Lung (tissue), 17 donors: ENCODE measurements at places on chromosomes 6 and 20.

DNA sequence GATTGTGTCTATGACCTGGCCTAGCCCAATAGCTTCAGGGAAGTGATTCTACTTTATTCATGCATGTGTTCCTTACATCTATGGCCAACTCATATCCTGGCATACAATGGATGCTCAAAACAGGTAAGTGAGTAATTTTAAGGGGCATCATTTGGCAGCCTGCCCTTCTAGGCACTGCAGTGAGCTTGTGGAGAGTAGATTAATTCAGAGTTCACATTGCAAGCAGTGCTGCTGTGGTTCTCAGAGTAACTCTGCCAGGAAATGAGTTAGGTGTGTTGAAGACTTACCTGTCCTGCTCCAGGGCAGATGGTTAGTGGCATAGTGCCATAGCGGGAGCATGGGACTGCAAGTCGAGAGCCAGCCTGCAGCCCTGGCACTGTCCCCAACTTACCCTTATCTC, 158.0 kb downstream of the SCP2D1 start:
- no peak overlapping the region for H3K27ac ChIP-seq
- no peak overlapping the region for H3K4me3 ChIP-seq
- H3K4me1 ChIP-seq, result no peaks in the 10 kb centered on the region
- DNase-seq, result no peak
- no peaks in the 10 kb centered on the region for H3K36me3 ChIP-seq

GRCh38 chr6:27495386-27496135, 22.7 kb upstream of the ZNF184 start:
- peak overlapping the region; percentile 21 for H3K4me3 ChIP-seq
- DNase-seq, result peak; percentile 53
- H3K27ac ChIP-seq, result no peak overlapping the region
- no peaks in the 10 kb centered on the region for H3K36me3 ChIP-seq
- no peaks in the 10 kb centered on the region for H3K27me3 ChIP-seq

DNA sequence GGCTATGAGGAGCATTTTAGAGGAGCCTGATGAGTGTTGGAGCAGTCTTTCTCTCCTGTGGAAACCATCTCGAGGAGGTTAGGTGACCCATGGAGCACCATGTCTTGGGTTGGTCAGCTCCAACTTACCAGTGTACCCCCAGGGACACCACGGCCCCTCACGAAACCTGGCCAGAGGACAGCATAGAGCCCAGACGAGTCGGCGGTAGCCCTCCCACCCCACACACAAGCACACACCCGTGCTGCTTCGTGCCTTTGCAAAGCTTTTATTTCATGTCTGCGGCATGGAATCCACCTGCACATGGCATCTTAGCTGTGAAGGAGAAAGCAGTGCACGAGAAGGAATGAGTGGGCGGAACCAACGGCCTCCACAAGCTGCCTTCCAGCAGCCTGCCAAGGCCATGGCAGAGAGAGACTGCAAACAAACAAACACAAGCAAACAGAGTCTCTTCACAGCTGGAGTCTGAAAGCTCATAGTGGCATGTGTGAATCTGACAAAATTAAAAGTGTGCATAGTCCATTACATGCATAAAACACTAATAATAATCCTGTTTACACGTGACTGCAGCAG, 53.6 kb downstream of the EZR start:
- no peak overlapping the region for H3K27ac ChIP-seq
- no peaks in the 10 kb centered on the region for H3K4me1 ChIP-seq
- peaks cover 43% of the 10 kb centered on the region for H3K36me3 ChIP-seq
- no peak for DNase-seq

- H3K27ac ChIP-seq, result no peak overlapping the region
- H3K4me3 ChIP-seq, result no peak overlapping the region
- peaks cover under 1% of the 10 kb centered on the region for H3K36me3 ChIP-seq
- H3K4me1 ChIP-seq, result peaks cover 35% of the 10 kb centered on the region
- DNase-seq, result no peak
These were observed 41.0 kb downstream of the GNAS start for GRCh38 chr20:58893355-58894120.

GRCh38 chr6:79028641-79029314, 49.3 kb downstream of the PHIP start:
- no peaks in the 10 kb centered on the region for H3K27me3 ChIP-seq
- no peak for DNase-seq
- peaks cover 5% of the 10 kb centered on the region for H3K4me1 ChIP-seq
- peaks cover 10% of the 10 kb centered on the region for H3K36me3 ChIP-seq

GRCh38 chr20:36259177-36260061, 23.1 kb downstream of the AAR2 start:
- peaks cover 5% of the 10 kb centered on the region for H3K36me3 ChIP-seq
- no peak overlapping the region for H3K4me3 ChIP-seq
- DNase-seq, result no peak
- H3K4me1 ChIP-seq, result no peaks in the 10 kb centered on the region

DNA sequence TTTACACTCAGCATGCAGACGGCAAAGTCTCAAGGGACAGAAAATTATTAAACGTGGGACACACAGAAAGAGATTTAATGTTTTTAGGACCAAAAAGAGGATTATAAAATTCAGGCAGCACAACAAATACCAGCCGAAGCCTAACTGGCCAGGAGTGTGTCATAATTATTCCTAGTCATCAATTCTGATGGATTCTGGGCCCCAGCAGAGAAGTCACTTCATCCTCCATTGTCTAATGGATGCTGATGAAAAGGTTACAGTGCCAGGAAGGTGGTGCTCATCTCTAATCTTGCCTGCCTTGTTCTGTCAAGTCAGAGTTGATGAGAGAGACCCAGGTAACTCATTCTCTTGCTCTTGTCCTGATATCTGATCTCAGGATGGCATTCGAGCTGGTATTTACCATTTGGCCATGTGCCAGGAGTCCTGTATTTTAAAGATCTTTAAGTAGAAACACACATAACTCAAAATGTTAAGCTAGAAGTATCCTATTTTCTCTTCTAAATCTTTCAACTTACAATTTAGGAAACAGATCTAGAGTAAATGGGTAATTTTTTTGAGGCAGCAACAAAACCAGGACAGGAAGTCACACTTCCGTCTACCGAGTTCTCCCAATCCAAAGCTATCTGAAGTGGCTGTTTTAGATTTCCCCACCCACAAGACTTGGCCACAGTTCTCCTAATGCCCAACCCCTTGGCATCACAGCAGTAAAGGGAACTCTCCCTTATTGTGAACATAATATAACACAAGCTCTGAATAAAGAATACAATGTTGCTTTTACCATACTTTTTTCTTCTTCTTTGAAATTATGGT, 50.0 kb downstream of the ADAT2 start:
- H3K27me3 ChIP-seq, result no peaks in the 10 kb centered on the region
- H3K4me3 ChIP-seq, result no peak overlapping the region
- H3K4me1 ChIP-seq, result peaks cover 31% of the 10 kb centered on the region

DNA sequence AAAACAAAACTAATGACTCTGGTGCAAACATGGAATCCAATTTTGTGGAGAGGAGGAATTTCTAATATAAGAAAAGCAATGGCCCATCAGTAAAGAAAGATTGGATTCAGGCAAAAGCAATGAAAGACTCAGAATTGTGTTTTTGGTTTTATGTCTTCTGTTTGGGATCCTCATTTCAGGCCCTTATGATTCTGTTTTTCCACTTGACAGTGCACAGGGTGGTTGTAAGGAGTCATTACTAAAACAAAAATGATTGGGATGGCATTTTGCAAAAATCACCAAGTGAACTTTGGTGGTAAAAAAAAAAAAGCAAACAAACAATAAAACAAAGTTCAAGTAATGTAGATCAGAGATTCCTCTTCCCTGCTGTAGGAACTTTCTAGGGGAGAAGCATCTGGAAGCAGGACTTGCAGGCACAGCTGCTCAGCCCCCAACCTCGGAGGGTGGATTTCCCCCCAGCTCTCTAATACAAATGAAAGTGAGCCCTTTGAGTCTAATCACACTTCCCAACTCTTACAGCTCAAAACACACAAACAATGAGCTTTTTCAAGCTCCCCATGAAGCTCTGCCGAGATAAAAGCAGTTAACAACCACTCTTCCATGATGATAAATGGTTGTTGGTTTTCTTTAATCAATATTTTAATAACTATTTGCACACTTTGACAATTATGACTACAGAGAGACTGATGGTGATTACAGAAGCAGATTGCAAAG, 177.7 kb downstream of the ZDHHC14 start:
- no peak for DNase-seq
- H3K27ac ChIP-seq, result no peak overlapping the region
- H3K4me1 ChIP-seq, result peaks cover 8% of the 10 kb centered on the region
- no peaks in the 10 kb centered on the region for H3K27me3 ChIP-seq

DNA sequence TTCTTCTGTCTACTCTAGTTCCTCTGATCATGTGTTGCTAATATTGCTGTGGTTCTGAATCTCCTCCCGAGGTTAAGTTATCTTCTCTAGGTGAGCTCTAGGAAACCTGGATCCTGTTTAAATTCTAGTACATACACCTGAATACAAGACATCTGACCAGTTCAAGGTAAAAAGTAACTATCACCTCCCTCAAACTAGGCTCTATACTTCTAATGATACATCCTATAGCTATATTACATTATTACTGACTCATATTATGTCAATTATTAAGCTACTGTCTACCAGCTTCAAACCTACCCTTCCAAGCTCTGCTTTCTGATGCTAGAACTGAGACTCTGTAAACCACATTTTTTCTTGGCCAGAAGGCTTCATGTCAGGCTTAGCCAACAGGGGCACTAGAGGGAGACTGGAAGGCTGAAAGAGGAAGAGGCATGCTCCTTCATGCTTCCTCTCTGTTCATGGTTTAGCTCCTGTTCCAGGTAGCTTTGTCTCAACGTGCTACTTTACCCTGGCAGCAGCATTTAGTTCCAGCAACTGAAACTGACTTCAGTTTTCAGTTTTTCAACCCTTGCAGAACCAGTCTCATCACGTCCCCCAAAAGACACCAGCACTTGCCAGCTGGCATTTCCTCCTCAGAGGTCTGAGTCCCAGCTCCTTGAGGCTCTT, 148.4 kb upstream of the TOP1 start:
- no peaks in the 10 kb centered on the region for H3K36me3 ChIP-seq
- H3K27ac ChIP-seq, result no peak overlapping the region
- no peak for DNase-seq
- no peaks in the 10 kb centered on the region for H3K4me1 ChIP-seq
- no peak overlapping the region for H3K4me3 ChIP-seq
